ENCODE measurements at places on chromosomes 16 and 17.

DNA sequence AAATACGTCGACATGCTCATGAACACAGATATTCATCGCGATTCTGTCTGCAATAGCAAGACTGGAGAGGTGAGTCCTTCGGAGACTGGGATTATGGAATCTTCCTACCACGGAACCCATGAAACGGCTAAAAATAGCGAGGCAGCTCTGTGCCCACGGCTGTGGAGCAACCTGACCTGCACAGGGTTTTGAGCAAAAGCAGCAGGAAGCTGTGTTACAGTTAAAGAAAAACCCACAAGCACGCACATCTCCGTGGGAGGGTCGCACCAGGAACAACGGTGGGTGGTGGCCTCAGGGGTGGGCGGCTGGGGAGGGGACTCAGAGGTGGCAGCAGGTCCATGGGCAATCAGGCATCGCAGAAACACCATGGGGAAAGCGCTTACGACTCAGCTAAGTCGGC, 24.8 kb downstream of the SLC38A10 start:
- DNase-seq: no peak

GRCh38 chr17:35227546-35227945, 15.3 kb upstream of the SLFN5 start:
- no peak for DNase-seq

- no peak for DNase-seq
Measured at GRCh38 chr17:11582217-11582616, 16.1 kb upstream of the DNAH9 start.

DNA sequence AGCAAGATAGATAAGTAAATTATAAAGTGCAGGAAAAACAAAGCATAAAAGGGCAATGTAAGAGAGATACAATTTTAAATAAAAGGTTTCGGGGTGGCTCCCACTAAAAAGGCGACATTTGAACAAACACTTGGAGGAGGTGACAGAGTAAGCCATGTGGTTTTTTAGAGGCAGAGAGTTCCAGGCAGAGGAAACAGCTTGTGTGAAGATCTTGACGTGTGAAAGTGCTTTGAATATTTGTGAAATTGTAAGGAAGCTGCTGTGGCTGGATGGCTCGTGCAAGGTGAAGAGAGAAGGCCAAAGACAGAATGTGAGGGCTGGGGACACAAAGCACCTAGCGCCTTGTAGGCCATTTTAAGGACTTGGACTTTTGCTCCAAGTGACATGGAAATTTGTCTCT, 28.6 kb upstream of the HYDIN start:
- no peak for DNase-seq

- peak; percentile 63 for DNase-seq
Measured at GRCh38 chr16:70770626-70771552, 30.1 kb downstream of the VAC14 start.

DNA sequence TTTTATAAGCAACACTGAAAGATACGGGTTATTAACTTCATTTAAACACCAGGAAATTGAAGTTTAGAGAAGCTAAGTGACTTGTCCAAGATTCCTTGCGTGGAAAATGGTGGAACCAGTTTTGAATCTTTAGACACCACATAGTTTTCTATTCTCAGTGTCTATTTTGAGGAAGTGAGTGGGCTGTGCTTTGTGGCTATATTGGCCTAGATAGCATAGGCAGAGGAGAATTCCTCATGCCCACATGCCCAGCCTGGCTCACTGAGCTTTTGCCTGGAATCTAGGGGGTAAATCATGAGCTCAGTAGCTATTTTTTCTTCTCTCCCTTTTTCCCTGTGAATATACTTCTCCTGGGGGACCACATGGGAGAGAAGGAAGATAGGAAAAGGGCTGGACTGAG, 431.3 kb downstream of the HS3ST3B1 start:
- DNase-seq: no peak

DNA sequence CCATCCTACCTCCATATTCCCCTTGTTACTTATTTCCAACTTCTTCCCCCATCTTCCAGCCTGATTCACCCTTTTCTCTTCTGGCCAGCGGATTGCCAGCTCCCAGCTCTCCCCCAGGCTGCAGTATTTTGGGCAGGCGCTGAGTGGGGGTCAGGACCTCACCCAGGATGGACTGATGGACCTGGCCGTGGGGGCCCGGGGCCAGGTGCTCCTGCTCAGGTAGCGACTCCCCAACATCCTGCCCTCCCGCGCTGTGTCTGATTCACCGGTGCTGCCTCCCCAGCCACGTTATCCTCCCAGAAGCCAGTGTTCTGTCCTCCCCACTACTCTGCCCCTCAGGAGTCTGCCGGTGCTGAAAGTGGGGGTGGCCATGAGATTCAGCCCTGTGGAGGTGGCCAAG, 15.4 kb downstream of the COX6A2 start:
- DNase-seq: no peak

GRCh38 chr16:74474416-74474815, 53.1 kb upstream of the CLEC18B start:
- DNase-seq: no peak

GRCh38 chr17:28228986-28229729, 89.8 kb upstream of the TMEM97 start:
- no peak for DNase-seq

DNA sequence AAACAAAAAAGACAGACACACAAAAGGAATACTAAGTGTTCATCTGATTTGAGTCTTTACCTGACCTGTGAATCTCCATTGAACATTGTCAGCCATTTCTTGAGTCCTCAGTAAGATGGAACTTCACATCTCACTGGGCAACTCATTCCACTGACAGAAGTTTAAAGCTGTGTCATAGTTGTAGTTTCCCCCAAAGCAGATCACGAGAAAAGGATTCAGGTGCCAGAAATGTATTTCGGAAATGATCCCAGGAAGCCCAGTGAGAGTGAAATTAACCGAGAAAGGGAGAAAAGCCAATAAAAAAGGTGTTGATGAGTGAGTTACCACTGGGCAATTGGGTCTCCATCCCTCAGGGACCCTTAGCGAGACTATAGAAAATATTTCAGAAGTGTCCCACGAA, 6.5 kb downstream of the CHD9 start:
- no peak for DNase-seq

- no peak for DNase-seq
Measured at GRCh38 chr16:65123396-65124211, 1.7 kb upstream of the CDH11 start.

DNA sequence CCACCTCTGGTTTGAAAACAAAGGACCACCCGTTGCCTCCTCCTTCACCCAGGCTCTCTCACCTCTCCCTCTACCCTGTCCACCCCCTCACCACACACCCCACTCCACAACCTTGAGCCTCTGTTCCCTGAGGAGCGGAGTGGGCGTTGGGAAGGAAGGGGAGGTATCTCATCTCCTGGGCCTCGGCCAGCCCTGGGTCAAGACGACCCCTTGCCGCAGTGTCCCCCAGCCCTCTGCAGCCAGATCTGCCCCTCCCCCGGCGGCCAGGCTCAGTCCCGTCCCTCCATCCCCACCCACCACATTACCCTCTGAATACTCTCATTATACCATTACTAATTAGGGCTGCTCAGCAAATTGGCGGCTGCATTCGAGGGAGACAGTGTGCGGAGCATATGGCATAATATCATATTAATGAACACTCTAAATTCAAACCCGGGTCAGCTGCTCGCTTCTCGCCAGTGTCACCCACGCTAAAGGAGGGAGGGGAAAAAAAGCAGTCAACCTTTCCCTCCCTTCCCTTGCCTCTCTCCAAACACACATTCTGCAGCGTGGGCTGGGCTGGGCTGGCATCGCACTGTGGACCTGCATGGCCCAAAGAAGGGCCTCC, 123.2 kb upstream of the LHX1 start:
- DNase-seq: no peak

DNA sequence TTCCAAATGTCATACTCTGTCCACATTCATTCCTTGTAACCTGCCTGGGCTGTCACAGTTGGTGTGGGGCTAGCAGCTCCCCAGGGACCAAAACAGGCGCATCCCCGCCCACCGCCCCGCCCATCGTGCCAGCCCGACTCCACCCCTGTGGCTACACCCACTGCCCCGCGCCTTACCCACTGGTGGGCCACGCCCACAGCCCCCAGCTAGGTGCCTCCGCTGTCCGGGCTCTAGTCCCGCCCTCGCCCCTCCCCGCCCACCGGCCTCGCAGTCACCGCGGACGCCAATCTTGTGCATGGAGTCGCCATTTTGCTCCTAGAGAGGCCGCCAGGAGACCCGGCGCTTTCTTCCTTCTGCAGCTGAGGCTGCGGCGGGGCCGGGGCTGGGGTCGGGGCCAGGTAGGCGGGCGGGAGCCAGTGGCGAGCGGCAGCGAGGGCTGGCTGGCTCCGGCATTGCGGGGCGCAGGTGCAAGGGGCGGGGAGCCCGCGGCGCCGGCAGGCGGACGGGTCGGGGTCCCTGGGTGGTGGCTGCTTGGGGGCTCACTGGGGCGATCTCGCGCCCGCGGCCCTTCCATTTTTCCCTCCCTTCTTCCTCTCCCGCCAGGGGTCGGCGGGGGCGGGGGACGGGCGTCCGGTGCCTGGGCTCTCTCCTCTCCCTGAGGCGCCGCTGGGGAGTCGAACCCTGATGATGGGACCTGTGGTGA, at the start of gene PRPSAP2:
Gene PRPSAP2, plus strand, starts transcription at position 268 of the 703 bp plus-strand sequence. CDS start 7,703 bp downstream, outside the sequence.
- peak; percentile 86 for DNase-seq

DNA sequence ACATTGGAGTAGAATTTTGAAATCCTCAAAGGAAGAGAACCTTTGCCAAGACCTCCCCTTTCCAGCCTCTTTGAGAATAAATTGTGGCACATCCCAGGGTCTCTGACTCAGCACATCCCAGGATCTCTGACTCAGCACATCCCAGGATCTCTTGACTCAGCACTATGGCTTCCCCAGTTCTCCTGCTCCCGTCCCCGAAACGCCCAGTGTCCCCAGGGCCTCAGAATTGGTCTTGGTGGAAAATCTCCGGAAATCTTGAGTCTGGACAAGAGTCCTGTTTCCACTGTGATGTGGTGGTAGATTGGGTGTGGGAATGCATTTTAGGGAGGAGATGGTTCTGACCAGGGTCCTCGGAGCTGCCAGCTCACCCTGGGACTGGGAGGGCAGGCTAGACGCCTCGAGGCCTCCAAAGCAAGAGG, 19.2 kb downstream of the PLXDC1 start:
- DNase-seq: no peak

- DNase-seq: no peak
Measured at GRCh38 chr16:15398618-15399316, 3.2 kb downstream of the MPV17L start.

DNA sequence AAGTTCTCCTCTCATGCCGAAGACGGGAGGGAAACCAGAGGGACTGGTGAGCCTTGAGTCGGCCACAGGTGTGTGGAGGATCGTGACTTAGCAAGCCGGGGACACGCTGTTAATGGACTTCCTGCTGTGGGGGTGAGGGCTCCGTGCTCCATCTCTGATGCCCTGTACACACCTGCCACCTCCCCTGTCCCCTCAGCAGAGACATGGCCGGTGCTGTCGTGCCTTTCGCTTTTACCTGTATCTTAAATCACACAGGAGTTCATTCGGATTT, 75.9 kb upstream of the ZNF750 start:
- DNase-seq: no peak

- DNase-seq: no peak
Measured at GRCh38 chr16:73083271-73083670, 35.3 kb upstream of the ZFHX3 start.

DNA sequence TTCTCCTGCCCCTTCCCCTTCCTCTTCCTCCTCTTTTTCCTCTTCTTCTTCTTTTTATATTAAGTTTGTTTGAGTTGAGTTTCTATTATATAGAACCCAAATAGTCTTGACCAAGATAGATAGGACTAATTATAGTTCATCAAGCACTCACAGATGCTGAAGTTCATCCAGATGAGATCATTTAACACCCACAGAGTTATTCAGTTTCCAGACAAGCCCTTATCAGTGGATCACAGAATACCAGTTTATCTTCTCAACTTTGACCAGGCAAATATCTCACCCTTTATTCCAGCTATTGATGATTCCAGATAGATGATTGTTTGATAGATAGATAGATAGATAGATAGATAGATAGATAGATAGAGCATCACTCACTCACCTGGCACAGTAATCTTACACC, 87.5 kb downstream of the AXIN2 start:
- DNase-seq: no peak

GRCh38 chr17:42424991-42425610, 2.0 kb upstream of the CAVIN1 start:
- DNase-seq: no peak

DNA sequence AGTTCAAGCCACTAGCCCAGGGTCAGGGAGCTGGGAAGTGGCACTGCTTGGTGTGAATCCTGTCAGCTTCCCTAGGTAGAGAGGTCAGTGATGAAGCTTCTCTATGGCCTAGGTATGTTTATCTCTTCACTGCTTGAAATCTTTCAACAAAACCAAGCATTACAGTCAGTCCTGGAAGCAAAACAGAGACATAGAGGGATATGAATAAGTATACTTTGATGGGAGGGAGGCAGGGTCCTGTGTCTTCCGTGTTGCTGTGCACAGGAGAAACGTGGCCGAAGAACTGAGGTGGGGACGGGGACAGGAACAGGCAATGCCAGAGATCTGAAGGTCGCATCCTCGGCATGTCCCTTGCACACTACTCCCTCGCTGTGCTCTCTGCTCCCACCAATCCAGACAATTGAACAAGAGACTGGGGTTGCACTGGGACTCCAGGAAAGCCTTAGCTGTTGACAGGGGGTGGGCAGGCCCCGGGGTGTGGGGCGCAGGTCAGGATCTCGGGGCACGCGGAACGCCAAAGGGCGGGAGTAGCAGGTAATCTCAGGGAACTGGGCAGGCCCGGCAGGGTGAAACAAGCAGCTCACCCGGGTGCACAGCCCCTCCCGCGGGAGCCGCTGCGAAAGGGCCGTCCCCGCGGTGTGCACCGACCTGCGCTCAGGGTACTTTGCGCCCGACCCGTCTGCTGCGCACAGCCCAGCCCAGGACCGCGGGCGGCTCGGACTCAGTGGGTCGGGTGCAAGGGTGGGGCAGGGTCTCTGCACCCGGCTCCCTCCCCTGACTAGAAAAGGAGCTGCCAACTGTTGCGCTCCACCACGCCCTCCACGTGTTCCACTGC, at the start of gene MT1H:
Gene MT1H, plus strand, starts transcription at position 810 of the 835 bp plus-strand sequence. CDS start 71 bp downstream, outside the sequence.
- DNase-seq: no peak

DNA sequence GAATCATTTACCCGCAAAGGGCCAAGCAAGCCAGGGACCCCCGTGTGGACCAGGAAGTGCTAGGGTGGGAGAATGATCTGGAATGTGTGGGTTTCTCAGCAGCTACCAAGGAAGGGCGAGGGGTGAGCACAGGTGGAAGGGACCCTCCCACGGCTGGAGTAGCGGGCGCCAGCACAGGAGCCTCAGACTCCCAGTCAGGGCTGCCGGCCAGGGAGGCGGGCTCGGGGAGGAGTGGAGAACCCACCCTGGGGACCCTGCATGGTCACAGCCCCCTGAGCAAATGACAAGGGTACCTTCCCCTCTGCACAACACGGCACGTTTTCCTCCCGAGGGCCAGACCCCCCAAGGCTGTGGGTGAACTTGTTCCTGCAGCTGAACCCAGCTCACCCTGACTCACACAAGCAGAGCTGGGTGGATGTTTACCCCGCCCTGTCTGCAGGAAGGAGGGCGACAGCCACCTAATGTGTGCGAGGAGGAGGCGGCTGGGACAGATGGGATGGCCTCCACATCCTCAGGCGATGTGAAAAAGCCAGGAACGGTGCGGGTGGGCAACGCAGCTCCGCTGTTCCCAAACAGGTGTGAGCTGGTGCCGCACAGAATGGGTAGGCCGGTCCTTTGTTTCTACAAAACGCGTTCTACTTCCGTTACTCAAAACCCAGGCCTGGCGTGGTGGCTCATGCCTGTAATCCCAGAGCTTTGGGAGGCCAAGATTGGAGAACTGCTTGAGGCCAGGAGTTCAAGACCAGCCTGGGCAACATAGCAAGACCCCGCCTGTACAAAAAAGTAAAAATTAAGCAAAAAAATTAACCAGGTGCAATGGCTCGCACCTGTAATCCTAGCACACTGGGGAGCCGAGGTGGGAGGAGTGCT, 6.2 kb downstream of the ECI1 start:
- no peak for DNase-seq

GRCh38 chr16:89489040-89489897, 1.1 kb downstream of the ANKRD11 start:
- peak; percentile 89 for DNase-seq
